ENCODE measurements at places on chromosomes 6 and 20.

GRCh38 chr6:31042806-31043205 lies 32.5 kb downstream of the MUC22 start:
- DNase-seq: peak; percentile 7

DNA sequence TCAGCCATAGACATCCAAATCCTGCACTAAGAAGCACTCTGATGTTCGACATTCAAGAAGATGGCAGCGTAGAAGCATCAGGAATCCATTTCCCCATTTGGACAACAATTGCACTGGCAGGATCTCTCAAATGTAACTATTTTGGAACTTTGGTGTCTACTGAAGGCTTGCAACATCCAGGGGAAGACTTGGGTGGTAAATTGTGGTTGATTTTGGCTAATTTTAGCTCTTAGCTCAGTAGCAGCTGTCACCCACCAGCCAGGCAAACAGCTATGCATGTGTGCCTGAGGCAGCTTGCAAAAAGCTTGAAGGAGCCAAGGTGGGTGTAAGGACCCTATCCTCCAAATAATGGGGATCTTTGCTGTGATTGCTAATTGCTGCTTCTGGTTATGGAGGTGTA lies 35.1 kb upstream of the PPP1R3G start:
- DNase-seq: no peak

- no peak for DNase-seq
These were observed 12.3 kb downstream of the DCBLD1 start for GRCh38 chr6:117494694-117495318.

- no peak for DNase-seq
These were observed 8.6 kb downstream of the ADTRP start for GRCh38 chr6:11769811-11770545.

DNA sequence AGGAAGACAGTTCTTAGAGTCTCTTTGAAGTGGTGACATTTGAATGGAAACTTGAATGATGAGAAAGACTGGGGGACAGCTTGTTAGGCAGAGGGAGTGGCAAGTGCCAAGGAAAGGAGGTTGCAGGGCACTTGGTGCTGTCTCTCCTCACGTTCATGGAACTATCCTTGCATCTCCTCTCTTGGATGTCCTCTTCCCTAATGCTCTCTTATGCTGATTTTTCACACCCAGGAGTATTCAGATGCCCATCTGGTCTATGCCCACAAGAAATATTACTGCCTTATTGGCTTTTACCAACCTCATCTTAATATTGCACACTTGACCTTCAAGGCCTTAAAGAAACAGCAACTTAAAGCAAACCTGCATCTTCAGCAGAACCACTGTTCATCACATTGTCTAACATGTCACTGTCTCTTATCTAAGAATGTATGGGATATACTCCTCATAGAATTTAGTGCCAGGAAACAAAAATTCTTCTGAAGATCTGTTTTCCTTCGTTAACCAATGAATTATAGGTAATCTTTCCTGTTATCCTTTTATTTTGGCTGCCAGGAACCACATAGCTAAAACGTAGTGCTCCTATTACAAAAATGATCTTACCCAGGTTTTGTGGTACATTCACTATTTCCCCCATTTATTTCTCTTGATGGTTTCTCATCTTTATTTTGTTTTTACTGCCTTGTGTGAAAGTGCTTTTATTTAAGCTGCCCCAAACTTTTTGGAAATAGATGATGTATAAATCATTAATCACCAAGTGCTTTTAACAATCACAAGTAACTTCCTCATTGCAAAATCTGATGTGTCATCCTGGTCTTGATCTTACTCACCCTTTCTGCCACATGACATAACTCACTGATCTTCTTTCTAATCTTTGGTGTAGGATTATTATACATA lies 12.8 kb downstream of the RGS17 start:
- DNase-seq: no peak

- DNase-seq: no peak
These were observed 245.3 kb downstream of the MAFB start for GRCh38 chr20:40443753-40444152.

- DNase-seq: no peak
These were observed 22.4 kb downstream of the MANEA start for GRCh38 chr6:95599706-95600105.

- DNase-seq: no peak
These were observed 63.6 kb downstream of the SLC23A2 start for GRCh38 chr20:4937407-4938319.

DNA sequence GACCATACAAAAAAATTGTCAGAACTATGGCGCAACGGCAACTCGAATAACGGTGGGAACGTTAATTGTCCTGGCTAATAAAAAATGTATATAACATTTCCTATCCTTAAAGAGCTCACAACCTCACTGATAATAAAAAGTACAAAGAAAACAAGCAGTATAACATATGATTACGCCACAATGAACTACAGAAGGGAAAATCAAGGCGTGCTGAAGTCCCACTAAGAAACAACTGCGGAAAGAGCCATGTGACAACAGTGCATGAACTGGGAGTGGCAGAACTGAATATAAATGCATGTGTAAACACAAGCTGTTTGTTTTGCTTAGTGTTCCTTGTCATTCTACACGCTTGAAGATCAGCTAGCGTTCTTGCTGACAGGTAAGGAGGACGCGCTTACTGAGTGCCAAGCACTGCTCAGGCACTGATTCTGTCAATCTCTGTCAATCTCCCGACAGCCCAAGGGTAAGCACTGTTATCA lies 466 bp upstream of the PSMB1 start:
- no peak for DNase-seq

DNA sequence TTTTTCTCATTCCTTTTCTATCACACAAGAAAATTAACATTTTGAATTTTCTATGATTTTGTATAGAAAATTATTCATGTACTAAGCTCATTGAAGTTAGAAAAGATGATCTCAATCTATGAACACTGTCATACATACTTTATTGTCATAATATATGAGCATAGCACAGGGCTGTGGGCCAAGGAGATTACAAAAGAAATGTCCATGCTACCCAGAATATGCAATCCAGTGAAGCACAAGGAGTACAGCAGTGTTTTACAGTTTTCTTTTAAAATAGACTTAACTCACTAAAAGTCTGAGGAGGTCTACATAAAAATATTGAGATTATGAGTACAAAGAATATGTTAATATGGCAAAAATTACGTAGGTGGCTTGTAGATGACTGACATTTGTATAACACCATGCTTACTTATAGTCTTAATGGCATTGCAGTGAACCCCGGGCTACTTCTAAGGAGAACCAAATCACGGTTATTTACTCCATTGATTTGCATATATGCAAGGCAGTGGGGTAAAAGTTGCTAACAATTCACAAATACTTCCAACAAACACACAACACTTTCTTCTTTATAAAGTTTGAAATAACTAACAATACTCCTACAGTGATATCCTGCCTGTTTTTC lies 257.1 kb downstream of the BCKDHB start:
- no peak for DNase-seq

GRCh38 chr20:35660122-35660937 lies 4.4 kb downstream of the CPNE1 start:
- peak; percentile 22 for DNase-seq

- DNase-seq: no peak
These were observed 509.2 kb downstream of the FRK start for GRCh38 chr6:115551527-115551926.

GRCh38 chr6:106053484-106054205 lies 32.5 kb upstream of the PRDM1 start:
- DNase-seq: no peak

GRCh38 chr20:3209946-3210317 lies 634 bp downstream of the ITPA start:
- no peak for DNase-seq

- no peak for DNase-seq
These were observed 19.3 kb upstream of the ZNF831 start for GRCh38 chr20:59144179-59144830.

DNA sequence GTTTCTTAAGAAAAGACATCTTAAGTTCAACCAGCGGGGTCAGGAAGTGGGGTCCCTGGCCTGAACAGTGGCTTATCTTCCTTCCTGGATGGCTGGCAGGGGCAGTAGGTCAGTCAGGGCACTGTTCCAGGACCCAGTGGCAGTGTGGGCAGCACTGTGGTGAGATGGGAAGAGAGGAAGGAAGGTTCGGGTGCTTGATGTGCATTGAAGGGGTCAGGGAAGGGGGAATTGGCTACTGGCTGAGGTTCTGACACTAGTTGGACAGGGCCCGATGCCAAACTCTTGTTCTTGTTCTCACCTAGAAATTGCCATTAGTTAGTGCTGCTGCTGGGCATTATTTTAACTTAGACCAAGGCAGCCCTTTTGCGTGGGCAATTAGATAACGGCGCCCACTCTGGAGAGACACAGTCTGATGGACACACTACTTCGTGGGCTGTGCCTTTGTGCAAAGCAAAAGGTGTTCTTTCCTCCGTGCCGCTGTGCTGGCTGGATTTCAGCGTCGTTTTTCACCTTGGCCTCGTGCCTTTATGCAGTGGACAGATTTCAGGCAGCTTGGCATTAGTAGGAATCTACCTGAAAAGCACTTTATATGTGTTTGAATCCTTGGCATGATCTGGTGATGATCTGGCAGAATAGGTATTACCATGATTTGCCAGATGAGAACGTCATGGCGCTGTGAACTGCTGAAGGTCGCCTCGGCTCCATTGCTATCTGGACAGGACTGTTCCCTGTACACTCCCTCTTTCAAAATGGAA lies 30.3 kb downstream of the UTRN start:
- DNase-seq: no peak

DNA sequence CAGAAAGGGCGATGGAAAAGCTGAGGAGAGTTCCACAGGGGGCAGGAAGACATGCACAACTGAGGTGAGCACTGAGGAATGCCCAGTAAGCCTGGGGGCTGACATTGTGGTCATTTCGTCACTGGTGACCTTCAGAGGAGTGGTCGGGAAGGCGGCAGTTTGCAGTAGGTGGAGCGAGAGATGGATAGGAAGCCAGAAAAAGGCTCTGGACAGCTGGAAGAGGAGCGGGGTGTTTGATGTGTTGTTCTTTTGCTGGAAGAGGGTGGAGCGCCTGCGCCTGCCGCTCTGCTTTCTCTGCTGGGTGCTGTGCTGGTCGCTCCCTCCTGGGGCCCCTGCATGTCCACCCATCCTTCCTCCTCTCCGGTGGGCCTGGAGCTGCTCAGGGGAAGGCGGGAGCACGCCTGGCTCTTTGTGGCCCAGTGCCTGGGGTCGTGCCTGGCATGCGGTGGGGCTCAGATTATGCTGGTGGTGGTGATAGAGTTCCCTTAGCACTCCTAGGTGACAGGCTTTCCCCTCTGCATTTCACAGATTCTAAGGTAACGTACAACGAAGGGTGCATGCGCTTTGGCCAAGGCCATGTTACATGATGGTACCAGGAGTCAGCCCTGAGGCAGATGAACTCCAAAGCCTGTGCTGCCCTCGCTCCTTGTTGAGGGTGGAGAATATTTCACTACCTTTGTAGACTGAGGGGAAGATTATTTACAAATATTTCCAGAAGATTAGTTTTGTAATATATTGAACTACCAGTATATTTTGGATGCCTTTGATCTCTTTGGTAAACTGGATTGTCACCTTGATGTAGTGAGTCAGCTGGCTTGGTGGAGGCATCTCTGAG lies 20.9 kb downstream of the ARID1B start:
- DNase-seq: no peak

GRCh38 chr20:9290331-9290730 lies 221.4 kb downstream of the PLCB4 start:
- no peak for DNase-seq

GRCh38 chr20:61951695-61952533 lies 113.8 kb downstream of the TAF4 start:
- no peak for DNase-seq

DNA sequence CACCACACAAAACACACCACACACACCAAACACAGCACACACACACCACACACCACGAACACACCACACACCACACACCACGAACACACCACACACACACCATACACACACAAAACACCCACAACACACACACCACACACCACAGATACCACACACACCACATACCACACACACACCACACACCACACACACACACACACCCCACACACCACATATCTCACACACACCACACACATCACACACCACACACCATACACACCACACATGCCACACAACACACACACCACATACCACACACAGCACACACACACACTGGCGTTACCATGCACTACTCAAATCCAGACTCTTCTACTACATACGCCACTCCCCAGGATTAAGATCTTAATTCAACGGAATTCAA lies 118.9 kb upstream of the THBS2 start:
- no peak for DNase-seq

- DNase-seq: no peak
These were observed 114.8 kb downstream of the CRYBG1 start for GRCh38 chr6:106475284-106475683.

DNA sequence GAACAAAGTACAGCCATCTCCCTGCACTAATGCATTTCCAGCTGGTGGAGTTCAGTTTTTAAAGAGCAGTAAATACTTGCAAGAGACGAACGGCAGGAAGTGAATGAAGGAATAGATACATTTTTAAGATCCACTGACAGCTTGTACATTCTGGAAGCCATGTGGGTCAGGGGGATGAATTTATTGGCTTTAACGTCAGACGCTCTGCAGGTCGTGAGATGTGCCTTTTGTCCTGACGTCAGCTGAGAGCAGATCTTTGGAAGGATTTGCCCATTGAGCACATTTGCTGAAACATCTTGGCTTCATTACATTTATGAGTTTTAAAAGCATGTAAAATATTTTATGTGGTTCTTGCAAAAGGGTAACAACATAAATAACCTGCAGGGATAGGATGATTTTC lies 29.5 kb upstream of the SALL4 start:
- DNase-seq: no peak

DNA sequence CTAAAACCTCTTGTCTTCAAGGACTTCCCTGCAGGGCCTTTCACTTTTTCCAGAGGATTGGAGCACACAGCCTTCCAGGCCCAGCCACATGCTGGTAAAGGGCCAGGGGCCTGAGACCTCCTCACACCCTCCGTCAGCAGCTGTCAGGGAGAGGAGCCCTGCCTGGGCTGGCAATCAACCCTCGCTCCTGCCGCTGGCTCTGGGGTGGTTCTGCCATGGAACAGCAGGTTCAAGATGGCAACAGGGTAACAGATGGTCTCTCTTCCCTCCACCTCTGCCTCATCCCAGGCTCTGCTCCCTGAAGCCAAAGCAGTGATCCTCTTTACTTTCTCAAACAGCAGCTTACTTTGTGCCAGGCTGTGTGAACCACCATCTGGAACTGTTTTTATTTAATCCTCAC lies 23.8 kb downstream of the PCNA start:
- no peak for DNase-seq

All from stimulated activated CD4-positive, alpha-beta T cell treated with anti-CD3 and anti-CD28 coated beads, Interleukin-2, amount 100 ng/mL, for 48 hours (primary cell).